ENCODE measurements at places on chromosomes 7 and 10.

DNA sequence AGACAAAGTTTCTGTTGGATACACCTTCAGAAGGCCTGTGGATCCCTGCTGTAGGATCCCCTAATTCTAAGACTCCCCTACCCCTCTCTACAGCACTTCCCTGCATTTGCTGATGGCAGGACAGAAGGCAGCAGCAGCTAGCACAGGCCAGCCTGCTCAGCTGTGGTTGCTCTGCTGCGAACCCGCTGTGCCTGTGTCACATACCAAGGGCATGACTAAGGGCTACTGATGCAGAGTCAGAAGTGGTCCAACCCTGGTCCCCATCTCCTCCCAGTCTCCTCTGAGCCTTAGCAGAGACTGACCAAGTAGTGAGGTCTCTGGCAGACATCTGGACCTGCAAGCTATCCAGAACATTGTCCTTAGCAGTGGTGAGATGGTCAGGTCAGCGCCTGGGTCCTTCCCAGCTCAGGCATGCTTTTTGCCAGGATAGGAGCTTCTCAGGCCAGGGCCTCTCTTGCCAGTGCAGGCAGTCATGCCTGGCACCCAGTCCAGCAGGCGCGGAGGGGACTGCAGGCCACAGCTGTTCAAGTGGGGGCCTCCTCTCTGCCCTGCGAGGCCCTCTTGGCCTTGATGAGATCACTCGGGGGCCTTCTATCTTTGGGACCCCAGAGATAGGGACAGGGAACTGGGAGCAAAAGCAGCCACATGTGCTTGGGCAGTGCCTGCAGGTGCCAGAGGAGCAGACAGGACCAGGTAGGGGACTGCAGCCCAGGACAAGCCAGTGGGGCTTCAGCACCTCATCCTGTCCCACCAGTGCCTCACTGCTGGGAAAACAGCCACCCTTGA is 146.4 kb downstream of the ZNF248 start:
- no peak for DNase-seq

DNA sequence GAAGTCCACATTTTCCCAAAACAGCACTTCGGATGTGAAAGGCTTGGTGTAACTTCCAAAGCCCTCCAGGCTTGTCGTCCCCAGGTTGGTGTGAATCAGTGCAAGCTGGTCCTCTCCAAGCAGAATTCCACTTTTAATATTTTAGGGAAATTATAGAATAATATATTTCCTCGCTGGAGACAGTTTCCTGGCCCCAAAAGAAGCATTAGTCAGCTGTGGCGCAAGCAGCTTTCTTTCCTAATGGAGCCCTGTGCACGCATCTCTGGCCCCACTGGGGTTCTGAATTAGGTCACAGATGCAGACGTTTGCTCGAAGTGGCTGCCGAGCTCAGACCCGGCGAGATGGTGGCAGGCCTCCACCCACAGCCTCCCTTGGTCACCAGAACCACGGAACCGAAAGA is 33.3 kb upstream of the MNX1 start:
- no peak for DNase-seq

DNA sequence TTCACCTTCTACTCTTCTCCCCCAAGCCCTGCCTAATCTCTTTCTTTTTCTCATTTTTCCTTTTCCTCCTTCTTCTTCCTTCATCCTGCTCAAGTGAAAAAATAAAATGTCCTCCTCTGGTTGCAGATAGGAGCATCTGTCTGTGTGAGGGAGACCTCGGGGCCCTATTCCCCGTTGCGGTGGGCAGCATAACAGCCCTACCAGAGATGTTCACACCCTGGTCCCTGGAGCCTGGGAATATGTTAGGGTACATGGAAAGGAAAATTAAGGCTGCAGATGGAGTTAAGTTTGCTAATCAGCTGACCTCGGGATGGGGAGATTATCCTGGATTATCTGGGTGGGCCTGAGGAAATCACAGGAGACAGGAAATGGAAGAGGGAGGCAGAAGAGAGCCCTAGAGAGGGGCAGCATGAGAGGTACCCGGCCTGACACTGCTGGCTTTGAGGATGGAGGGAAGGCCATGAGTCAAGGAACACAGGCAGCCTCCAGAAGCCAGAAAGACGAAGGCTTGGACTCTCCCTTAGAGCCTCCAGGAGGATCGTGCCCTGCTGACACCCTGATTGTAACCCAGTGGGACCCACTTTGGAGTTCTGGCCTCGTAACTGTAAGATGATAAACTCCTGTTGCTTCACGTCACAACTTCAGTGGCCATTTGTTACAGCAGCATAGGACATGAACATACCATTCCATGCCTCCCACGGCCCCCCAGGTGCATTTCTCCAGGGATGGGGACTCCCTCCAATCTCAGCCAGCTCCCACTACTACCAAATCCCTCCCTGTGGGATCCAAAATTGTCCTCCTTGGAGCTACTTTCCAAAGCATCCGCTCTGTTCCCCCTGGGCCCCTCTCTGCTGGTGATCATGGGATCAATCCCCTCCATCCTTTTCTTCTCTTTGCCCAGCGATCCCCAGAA is 39.0 kb upstream of the ZMIZ1 start:
- DNase-seq = no peak

DNA sequence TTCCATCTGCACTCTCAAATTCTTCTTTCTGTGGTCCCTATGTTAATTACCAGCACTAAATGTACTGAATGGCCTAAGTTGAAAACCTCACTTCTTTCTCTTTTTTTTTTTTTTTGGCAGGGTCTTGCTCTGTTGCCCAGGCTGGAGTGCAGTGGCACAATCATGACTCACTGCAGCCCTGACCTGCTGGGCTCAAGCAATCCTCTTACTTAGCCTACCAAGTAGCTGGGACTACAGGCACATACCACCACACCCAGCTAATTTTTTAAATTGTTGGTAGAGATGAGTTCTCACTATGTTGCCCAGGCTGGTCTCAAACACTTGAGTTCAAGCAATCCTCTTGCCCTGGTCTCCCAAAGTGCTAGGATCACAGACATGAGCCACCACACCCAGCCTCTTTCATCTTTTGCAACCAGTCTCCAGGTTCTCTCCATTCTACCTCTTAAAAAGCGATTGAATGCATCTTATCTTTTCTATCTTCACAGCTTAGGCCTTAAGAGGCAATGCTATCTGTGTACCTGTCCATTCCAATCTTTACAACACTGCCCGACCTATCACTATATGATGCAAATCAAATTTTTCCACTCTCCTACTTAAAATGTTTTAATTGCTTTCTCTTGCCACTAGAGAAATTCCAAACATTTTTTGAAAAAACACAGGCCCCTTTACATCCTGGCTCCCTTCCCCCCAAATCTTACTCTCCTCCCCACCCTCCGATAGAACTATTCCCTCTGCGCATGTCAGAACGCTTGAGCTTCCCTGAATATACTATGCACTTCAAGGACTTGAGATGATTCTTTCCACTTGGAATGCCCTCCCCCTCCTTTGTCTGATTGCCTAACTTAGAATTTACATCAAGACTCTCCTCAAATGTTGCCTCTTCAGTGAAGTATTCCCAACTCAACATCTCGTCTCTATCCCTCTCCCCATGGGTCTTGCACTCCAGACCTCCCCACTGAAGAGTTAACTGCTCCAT is 6.0 kb downstream of the ICA1 start:
- no peak for DNase-seq

DNA sequence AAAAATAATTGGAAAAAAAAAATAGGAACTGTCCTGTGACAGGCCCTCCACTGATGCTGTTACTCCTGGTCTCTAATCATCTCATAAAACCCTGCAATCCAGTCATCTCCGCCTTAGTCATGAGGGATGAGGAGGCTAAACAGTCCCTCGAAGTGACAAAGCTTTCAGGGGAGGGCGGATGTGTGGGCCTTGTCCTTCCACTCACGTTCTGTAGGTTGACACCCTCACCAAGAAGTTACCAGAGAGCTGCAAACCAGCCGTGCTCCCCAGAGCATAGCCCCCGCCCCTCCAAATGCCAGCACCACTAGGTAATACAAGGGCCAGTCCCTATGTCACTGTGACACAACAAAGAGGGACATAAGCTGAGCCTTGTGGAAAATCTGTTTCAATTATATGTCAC is 11.9 kb downstream of the COBL start:
- DNase-seq = no peak

DNA sequence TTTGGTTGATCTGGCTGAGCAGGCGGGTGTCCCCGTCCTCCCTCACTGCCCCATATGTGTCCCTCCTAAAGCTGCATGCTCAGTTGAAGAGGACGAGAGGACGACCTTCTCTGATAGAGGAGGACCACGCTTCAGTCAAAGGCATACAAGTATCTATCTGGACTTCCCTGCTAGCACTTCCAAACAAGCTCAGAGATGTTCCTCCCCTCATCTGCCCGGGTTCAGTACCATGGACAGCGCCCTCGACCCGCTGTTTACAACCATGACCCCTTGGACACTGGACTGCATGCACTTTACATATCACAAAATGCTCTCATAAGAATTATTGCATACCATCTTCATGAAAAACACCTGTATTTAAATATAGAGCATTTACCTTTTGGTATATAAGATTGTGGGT is 26.9 kb upstream of the TRIM56 start:
- peak; percentile 44 for DNase-seq

DNA sequence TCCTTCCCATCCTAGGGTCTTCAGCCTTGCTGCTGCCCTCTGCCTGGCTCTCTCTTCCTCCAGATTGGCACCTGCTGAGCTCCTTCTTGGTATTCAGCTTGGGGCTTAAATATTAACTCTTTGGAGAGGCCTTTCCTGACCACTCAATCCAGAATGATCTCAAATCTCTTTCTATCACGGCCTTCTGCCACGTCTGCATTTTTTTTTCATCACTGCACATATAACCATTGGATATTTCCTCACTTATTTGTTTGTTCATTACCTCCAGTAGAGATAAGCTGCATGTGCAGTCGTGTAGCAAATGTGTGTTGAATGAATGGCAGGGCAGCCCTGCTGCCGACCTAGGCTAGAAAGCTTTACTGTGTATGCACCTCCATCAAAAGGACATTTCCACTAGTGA is 51.6 kb upstream of the MPP7 start:
- no peak for DNase-seq

- no peak for DNase-seq
Measured at GRCh38 chr10:132961420-132961786, 19.0 kb upstream of the CFAP46 start.

DNA sequence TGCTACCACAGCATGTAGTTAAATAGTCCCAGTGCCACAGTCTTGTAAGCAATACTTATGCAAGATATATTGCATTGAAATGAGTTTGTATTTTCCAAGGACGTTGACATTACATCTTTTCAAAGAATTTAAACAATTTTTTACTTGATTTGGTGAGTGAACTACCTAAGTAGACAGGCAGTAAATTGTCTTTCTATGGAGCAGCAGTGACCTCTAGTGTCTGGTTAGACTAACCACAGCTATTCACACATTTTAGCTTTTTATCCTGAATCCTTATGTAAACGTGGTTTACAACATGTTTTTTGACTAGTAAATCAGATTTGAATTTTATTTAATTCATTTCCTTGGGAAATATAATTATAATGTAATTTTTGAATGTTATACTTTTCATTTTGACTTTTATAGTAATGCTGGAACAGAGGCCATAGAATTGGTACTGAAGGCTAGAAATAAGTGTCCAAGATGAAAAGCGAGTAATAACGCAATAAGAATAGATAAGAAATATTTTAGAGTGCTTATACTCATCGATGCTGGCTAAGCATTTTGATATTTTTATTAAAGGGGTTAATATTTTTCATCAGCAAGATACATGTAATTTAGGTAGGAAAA is 5.6 kb downstream of the LRRTM3 start:
- DNase-seq = no peak

- no peak for DNase-seq
Measured at GRCh38 chr10:79409726-79410085, 35.7 kb downstream of the ZCCHC24 start.

All from CD4-positive, alpha-beta T cell treated with Interleukin-2 at 100 ng/mL for 4 hours (primary cell).